ENCODE measurements at places on chromosomes 5 and 9. TPM values are rescaled to one million over a fixed set of nuclear protein-coding genes. Genes with fewer than 3 reads are reported as not detected.

GRCh38 chr9:113945784-113946183 is 69.7 kb downstream of the ZNF618 start:
- H3K27ac ChIP-seq = no peak overlapping the region
- H3K4me1 ChIP-seq = no peaks in the 10 kb centered on the region
- peaks cover 10% of the 10 kb centered on the region for H3K27me3 ChIP-seq

GRCh38 chr5:170570476-170570875 is 66.7 kb downstream of the KCNIP1 start:
- DNase-seq = no peak
- peaks cover 64% of the 10 kb centered on the region for H3K27me3 ChIP-seq
- H3K4me1 ChIP-seq = peaks cover 22% of the 10 kb centered on the region
- no peak overlapping the region for H3K27ac ChIP-seq
- H3K4me3 ChIP-seq = no peak overlapping the region

GRCh38 chr9:129451089-129451656 is 169.7 kb downstream of the C9orf50 start:
- DNase-seq = no peak
- peaks cover 9% of the 10 kb centered on the region for H3K27me3 ChIP-seq
- H3K4me3 ChIP-seq = no peak overlapping the region
- H3K36me3 ChIP-seq = no peaks in the 10 kb centered on the region
- H3K4me1 ChIP-seq = no peaks in the 10 kb centered on the region

- H3K27ac ChIP-seq = no peak overlapping the region
- no peaks in the 10 kb centered on the region for H3K36me3 ChIP-seq
- H3K4me3 ChIP-seq = no peak overlapping the region
- H3K4me1 ChIP-seq = peaks cover 6% of the 10 kb centered on the region
- DNase-seq = no peak
- H3K27me3 ChIP-seq = peaks cover 35% of the 10 kb centered on the region
Measured at GRCh38 chr5:97124335-97124734, 18.1 kb downstream of the LIX1 start.

CEL gene
- total RNA-seq = 1.7 TPM

GRCh38 chr5:135193213-135194125 is 159.4 kb upstream of the PITX1 start:
- H3K27ac ChIP-seq = no peak overlapping the region
- H3K36me3 ChIP-seq = no peaks in the 10 kb centered on the region
- peak; percentile 34 for DNase-seq
- no peak overlapping the region for H3K4me3 ChIP-seq

DNA sequence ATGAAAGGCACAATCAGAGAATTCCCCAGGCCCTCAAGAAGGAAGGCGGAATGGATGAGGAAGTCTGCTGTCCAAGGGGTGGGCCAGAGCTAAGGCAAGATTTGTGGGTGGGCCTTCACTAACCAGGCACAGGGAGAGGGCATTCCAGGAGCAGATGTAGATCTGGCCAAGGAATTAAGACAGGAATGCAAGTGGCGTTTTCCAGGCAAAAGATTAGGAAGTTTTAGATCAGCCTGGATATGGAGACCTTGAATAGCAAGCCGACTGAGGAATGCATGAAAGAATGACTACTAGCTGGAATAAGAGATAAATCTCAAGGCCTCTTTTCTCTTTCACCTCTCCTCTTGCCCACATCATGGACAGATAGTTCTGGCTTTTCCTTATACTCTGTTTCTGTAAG is 68.5 kb downstream of the GHR start:
- H3K4me1 ChIP-seq = no peaks in the 10 kb centered on the region
- H3K4me3 ChIP-seq = no peak overlapping the region
- no peak overlapping the region for H3K27ac ChIP-seq
- H3K36me3 ChIP-seq = no peaks in the 10 kb centered on the region
- H3K27me3 ChIP-seq = peaks cover 6% of the 10 kb centered on the region
- no peak for DNase-seq

DNA sequence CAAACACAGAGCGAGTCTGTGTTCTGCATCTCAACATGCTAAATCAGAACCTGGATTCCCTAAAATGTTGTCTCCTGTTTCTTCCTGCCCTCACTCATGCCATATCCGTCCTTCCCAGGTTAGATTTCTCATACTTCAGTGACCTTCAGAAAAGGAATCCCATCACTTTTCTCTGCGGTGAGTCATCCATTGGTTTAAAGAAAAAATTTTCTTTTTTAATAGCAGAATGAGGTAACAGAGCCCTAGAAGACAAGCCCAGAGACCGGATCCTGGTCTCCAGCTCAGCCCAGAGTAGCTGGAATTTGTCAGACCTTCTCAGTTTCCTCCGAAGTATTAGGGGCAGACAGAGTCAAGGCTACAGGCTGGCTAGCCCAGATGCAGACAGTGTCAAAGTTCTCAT is 143.2 kb upstream of the DMRT1 start:
- no peaks in the 10 kb centered on the region for H3K36me3 ChIP-seq
- peaks cover 8% of the 10 kb centered on the region for H3K4me1 ChIP-seq
- H3K4me3 ChIP-seq = no peak overlapping the region
- no peak for DNase-seq

SPARC gene
- 0.37 TPM for total RNA-seq

SPINK7 gene
- total RNA-seq = not detected

GABRA6 gene
- total RNA-seq = not detected

TSLP gene
- total RNA-seq = 0.20 TPM

DNA sequence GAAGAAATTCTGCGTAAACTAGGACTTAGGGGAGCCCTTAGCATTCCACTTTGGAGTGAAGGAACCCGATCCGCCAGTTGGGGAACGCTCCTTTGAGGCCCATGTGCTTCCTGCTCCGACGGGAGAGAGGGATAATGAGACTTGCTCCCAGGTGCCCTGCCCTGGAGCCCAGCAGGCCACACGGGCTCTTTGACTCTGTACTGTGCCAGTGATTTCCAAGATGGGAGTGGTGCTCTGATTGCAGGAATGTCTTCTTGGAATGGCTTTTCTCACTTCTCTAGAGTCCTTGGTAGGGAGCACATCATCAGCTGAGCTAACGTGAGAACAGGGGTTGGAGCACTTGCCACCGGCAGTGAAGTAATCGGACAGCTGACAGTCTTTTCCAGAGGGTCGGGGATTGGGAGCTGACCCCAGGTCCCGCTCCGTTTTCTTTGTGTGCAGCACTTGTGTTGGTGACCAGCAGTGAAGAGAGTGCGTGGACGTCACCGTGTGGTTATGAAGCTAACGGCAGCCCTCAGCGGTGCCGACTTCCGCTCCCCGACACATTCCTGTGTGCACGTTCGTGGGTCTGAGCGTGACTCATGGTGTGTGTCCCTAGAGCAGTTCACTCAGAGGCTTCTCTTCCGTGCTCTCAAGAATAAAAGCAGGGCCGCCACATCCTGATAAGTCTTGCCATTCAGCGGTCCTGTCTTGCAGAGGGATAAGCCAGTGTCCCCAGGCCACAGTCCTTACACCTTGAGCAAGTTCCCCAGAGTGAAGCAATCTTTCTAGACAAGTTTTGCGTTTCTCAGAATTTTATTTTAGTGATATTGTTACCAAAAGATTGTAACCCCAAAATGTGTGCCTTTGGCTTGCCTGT is 25.6 kb downstream of the ABL1 start:
- H3K36me3 ChIP-seq = no peaks in the 10 kb centered on the region
- no peak overlapping the region for H3K27ac ChIP-seq
- H3K4me1 ChIP-seq = no peaks in the 10 kb centered on the region
- no peaks in the 10 kb centered on the region for H3K27me3 ChIP-seq
- H3K4me3 ChIP-seq = no peak overlapping the region
- DNase-seq = no peak

Data from activated CD8-positive, alpha-beta memory T cell treated with anti-CD3 and anti-CD28 coated beads, Interleukin-2, amount 10 ng/mL, durations not matched to agents 7 days and 5 days (primary cell).